Stomach (tissue), 19 donors: ENCODE measurements at places on chromosomes 4 and X. TPM values are rescaled to one million over a fixed set of nuclear protein-coding genes. Genes with fewer than 3 reads are reported as not detected.
A peak's percentile ranks its signal among the peaks of the same experiment; 100 is the strongest.

PSMD10 gene
- not detected for total RNA-seq

GRCh38 chrX:109847257-109848187 lies 114.5 kb upstream of the ACSL4 start:
- H3K4me3 ChIP-seq: no peak overlapping the region
- H3K27ac ChIP-seq: peak overlapping the region; percentile 20
- H3K27me3 ChIP-seq: no peaks in the 10 kb centered on the region
- no peaks in the 10 kb centered on the region for H3K4me1 ChIP-seq
- DNase-seq: peak; percentile 23

NFKB1 gene
- total RNA-seq: 34.8 TPM

GRCh38 chrX:128816919-128817318 lies 706.4 kb downstream of the SMARCA1 start:
- no peaks in the 10 kb centered on the region for H3K27me3 ChIP-seq
- H3K36me3 ChIP-seq: no peaks in the 10 kb centered on the region
- H3K27ac ChIP-seq: no peak overlapping the region
- H3K4me3 ChIP-seq: no peak overlapping the region
- no peak for DNase-seq

GRCh38 chr4:177005674-177006230 lies 213.0 kb upstream of the VEGFC start:
- no peak for DNase-seq
- H3K27me3 ChIP-seq: no peaks in the 10 kb centered on the region
- no peaks in the 10 kb centered on the region for H3K36me3 ChIP-seq
- H3K27ac ChIP-seq: no peak overlapping the region

GRCh38 chr4:168740691-168741090 lies 243.8 kb downstream of the PALLD start:
- no peak overlapping the region for H3K27ac ChIP-seq
- H3K4me1 ChIP-seq: no peaks in the 10 kb centered on the region
- DNase-seq: no peak
- no peak overlapping the region for H3K4me3 ChIP-seq

IBSP gene
- not detected for total RNA-seq

MAGEA1 gene
- total RNA-seq: not detected

DNA sequence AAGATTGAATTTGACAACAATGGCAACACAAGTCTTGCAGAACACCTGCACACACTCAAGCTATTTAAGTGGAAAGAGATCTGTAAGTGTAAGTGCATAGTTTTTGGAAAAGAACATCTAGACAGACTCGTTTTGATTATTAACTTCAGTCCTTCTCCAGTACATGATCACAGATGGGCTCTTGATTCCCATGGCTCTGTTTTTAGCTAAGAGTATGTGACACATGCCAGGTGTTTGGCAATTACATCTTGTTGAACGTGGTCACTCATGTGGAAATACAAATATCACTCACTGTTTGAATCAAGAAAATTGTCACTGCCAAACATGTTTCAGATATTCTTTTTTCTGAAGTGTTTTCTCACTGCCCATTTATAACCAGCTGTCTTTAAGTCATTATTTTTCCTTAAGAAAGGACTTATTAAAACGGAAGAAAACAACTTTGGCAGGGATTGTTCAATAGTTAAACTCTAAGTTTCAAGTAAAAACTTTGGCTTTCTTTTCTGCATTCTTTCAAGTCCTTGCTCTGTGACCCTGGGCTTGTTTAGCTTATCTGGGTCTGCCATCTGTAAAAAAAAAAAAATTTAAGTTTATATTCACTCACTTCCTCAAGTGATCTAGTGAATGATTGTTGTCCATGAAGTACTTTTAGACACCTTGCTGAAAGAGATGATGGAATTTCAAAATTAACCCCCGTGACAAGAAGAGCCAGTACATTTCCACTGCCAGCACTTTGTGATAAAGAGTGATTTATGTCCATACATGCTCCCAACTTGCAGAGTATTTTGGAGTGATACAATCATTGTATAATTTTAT lies 125.4 kb downstream of the ATXN3L start:
- no peaks in the 10 kb centered on the region for H3K27me3 ChIP-seq
- H3K27ac ChIP-seq: no peak overlapping the region
- H3K4me3 ChIP-seq: no peak overlapping the region
- H3K4me1 ChIP-seq: no peaks in the 10 kb centered on the region

MMAA gene
- 0.58 TPM for total RNA-seq

DNA sequence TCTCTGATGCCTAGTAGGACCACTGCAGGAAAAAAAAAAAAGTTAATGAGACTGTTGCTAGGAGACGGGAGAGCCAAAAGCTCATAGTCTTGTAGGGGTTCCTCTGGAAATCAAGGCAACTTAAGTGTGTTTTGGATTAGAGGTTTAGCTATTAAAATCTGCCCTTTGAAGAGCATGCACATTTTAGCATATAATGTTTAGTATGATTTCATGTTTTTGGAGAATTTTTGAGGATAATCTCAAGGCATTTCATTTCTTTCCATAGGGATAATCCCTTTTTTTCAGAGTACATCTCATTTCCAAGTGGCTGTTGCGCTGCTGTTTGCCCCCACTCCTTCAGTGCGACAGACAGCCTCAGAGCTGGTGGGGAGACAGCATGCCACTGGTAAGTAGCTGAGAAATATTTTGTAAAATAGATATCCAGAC lies at the start of gene LINC00632:
TSS of gene LINC00632 (plus strand) at position 339 of the 426 bp plus-strand sequence.
- no peak within 1 kb of the TSS for H3K4me3 ChIP-seq
- no peaks in the 10 kb centered on the region for H3K27me3 ChIP-seq
- H3K4me1 ChIP-seq: peaks cover 9% of the 10 kb centered on the region

DNA sequence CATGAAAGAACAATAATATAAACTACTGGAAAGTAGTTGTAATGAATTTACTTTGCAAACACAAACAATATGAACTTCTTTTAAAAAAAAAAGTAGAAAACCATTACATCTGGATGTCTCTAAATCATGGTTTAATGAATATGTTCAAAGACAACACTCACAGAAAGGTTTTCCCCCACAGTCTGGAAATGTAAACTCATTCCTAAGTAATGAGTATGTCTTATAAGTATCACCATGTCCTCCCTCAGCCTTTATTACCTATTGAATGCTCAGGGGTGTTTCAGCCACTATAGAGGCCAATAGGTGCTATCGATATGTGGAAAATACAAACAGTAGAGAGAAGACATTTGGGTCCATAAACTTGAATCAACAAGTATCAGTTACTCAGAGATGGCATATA lies 186.7 kb downstream of the PALLD start:
- no peak overlapping the region for H3K27ac ChIP-seq
- H3K4me3 ChIP-seq: no peak overlapping the region
- DNase-seq: no peak
- no peaks in the 10 kb centered on the region for H3K36me3 ChIP-seq

ARHGEF38 gene
- 23.2 TPM for total RNA-seq

- H3K36me3 ChIP-seq: no peaks in the 10 kb centered on the region
- no peaks in the 10 kb centered on the region for H3K27me3 ChIP-seq
- no peak overlapping the region for H3K4me3 ChIP-seq
- peak overlapping the region; percentile 67 for H3K27ac ChIP-seq
These were observed 112.3 kb downstream of the NYX start for GRCh38 chrX:41559235-41560052.

SPANXB1 gene
- total RNA-seq: not detected

PRRG1 gene
- 8.8 TPM for total RNA-seq

- H3K36me3 ChIP-seq: no peaks in the 10 kb centered on the region
- DNase-seq: peak; percentile 35
- peak overlapping the region; percentile 68 for H3K27ac ChIP-seq
- H3K4me1 ChIP-seq: no peaks in the 10 kb centered on the region
- H3K4me3 ChIP-seq: no peak overlapping the region
These were observed 36.3 kb upstream of the PLAC8 start for GRCh38 chr4:83150653-83151330.

GNRHR gene
- total RNA-seq: not detected

GRCh38 chr4:152369902-152370295 lies 166.0 kb downstream of the FBXW7 start:
- no peak for DNase-seq
- no peaks in the 10 kb centered on the region for H3K27me3 ChIP-seq
- no peaks in the 10 kb centered on the region for H3K4me1 ChIP-seq
- no peak overlapping the region for H3K4me3 ChIP-seq

PNMA5 gene
- not detected for total RNA-seq

NDST3 gene
- 1.5 TPM for total RNA-seq

DNA sequence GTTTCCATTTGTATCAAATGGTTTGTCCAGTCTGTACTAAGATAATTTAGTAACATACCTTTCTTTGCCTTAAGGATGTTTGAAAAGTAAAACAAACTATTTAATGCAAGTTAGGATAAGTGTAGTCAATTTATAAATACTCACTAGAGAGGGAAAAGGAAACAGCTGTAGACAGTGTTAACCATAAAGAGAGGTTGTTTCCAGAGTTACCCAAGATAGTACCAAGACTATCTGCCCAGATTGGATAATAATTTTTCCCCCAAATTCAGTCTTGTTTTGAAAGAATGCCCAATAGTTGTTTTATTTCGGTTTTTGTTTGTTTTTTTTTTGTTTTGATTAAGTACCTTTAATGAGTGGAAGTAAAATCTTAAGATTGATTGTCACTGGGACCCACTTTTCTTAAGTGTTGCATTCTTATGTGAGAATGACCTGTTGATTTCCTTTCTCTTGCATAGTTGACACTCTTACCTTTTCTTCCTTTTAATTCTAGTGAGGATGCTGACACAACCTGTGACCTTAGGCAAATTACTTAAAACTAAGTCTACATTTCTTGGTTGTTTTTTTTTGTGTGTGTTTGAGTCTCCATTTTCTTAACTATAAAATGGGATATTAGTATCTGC lies 12.8 kb downstream of the AFF1 start:
- no peak overlapping the region for H3K4me3 ChIP-seq
- no peak overlapping the region for H3K27ac ChIP-seq

GAGE2A gene
- not detected for total RNA-seq

DNA sequence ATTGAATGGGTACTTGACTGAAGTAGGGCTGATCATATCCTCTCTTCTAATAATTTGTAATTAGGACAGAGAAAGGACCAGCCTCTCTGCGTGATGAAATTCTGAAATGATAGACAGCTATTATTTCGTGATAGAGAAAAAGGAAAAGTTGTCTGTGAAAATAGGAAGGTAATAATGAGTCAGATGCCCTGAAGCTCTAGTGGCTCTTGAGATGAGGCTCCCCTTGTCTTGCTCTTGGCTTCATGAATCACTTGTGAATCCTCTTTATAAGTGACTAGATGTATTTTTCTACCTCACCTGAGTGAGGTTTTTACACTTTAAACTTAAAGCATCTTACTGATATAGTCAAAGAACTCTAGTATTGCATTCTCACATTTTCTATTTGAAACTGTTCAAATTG lies 888.9 kb downstream of the PCDH18 start:
- no peaks in the 10 kb centered on the region for H3K36me3 ChIP-seq
- H3K4me3 ChIP-seq: no peak overlapping the region
- no peak overlapping the region for H3K27ac ChIP-seq

GRCh38 chrX:144709841-144710240 lies 537.5 kb upstream of the SPANXN1 start:
- no peaks in the 10 kb centered on the region for H3K27me3 ChIP-seq
- H3K27ac ChIP-seq: no peak overlapping the region
- DNase-seq: no peak
- H3K4me3 ChIP-seq: no peak overlapping the region

- no peaks in the 10 kb centered on the region for H3K27me3 ChIP-seq
- no peaks in the 10 kb centered on the region for H3K4me1 ChIP-seq
- no peak overlapping the region for H3K27ac ChIP-seq
These were observed 24.2 kb upstream of the DCAF8L2 start for GRCh38 chrX:27565992-27566391.

- H3K27ac ChIP-seq: no peak overlapping the region
- no peaks in the 10 kb centered on the region for H3K36me3 ChIP-seq
- H3K4me1 ChIP-seq: no peaks in the 10 kb centered on the region
These were observed 320.1 kb downstream of the BMPR1B start for GRCh38 chr4:95077864-95078263.

DNA sequence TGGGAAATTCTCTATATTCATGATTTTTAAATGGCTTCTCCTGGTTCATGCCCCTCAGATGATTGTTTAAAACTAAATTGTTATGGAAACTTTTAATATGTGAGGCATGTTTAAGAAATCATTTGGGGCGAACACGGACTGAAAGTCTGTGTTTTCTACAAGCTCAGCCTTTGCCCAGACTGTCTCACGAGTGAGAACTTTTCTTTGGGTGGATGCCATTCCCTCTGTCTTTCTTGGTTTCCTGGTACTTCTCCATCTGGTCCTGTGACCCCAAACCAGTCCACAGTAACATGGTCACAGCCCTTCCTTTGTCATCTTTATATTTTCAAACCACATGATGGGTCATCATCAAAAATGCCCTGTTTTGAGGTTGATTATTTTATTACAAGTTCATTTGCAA lies 186.6 kb upstream of the GNPDA2 start:
- H3K36me3 ChIP-seq: no peaks in the 10 kb centered on the region
- no peak overlapping the region for H3K4me3 ChIP-seq
- no peaks in the 10 kb centered on the region for H3K4me1 ChIP-seq
- no peaks in the 10 kb centered on the region for H3K27me3 ChIP-seq
- DNase-seq: no peak
- H3K27ac ChIP-seq: no peak overlapping the region

DNA sequence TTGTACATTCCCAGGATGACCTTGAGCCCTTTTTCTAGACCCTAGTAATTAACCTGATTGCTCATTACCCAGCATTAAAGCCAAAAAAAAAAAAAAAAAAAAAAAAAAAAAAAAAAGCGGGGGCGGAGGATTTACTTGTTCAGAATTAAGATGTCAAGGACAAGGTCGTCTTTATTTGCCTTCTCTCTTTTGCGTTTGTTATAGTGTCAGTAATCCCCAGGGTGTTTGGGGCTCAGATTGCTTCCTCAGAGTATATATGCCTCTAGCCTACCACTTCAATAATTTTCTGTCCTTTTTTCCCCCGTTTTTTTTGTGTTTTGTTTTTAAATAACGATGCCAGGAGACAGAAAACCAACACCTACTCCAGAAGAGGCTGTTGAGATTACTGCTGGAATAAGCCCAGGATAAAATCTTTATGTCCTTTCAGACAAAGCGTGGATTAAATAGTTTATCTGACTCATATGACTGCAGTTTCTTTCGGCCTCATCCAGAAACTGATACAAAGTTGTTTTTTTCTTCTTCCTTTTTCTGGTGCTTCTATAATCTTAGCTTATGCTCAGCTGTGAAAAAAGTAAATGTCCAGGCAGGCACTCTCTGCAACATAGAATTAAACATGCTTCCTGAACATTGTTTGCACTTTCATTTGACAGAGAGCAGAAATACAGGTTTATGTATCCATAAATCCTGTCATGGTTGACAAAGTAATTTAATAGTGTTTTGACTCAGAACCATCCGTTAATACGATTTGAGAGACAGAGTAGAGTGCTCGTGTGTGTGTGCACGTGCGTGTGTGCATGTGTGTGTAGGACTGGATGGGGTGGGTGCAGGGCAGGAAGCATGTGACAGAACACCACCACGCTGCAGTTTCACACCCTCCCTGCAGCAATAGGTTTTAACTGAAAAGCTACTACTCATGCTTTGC lies 138.6 kb downstream of the AFF1 start:
- no peaks in the 10 kb centered on the region for H3K36me3 ChIP-seq
- peak; percentile 82 for DNase-seq
- peaks cover 90% of the 10 kb centered on the region for H3K4me1 ChIP-seq
- H3K27me3 ChIP-seq: no peaks in the 10 kb centered on the region
- H3K27ac ChIP-seq: no peak overlapping the region
